Esophagus squamous epithelium (tissue), 5 donors: ENCODE measurements at places on chromosomes 6 and 20.

- DNase-seq = no peak
These were observed 87.1 kb upstream of the PAK5 start for GRCh38 chr20:9926007-9926406.

GRCh38 chr6:75620381-75621304 is 19.0 kb downstream of the SENP6 start:
- no peak for DNase-seq

DNA sequence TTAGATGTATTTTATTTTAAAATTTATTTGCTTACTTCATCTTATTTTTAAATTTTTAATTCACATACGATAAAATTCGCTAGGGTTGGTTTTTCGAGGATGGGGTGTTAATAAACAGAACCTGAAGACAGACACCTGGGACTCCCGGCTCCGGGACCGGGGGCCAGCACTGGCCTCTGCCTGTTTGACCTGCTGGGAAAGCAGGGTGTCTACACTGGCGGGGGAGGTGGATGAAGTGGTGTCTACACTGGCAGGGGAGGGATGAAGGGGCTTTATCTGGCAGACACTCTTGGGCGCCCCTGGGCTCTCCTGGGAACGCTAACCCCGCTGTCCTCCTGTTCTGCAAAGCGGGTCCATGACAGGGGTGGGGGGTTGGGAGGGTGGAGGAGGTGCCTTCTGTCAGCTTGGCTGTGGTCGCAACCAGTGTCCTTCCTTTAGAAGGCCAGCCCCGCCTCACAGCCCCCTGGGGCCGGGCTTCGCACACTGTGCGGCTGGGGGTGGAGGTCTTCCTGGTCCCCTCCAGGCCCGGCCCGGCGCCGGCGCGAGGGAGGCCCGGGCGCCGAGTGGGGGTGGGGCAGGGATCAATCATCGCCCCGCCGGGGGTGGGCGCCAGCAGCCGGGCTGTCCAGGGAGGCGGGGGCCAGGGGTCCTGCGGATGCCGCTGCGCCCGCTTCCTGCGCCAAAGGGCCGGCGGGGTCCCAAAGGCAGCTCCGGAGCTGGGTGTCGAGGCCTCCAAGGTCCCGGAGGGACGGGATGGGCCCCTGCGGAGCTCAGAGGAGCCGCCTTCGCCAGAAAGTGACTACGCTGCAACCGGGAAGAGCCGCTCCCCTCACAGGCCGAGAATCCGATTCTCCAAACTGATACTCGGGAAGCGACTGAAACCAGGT is 1.8 kb downstream of the GATA5 start:
- DNase-seq = no peak

DNA sequence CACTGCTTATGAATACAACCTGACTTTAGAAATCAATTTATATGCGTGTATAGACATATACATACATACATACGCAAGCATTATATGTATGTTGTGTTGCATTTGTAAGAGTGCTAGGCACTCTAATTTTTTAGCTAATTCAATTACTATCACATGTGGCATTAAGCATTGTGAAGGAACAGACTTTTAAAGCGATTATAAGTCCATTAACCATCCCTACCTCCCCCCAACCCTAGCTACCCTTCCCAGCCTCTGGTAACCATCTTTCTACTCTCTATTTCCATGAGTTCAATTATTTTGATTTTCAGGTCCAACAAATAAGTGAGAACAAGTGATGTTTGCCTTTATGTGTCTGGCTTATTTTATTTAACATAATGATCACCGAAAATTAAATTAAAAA is 453.8 kb downstream of the DOK5 start:
- DNase-seq = no peak

DNA sequence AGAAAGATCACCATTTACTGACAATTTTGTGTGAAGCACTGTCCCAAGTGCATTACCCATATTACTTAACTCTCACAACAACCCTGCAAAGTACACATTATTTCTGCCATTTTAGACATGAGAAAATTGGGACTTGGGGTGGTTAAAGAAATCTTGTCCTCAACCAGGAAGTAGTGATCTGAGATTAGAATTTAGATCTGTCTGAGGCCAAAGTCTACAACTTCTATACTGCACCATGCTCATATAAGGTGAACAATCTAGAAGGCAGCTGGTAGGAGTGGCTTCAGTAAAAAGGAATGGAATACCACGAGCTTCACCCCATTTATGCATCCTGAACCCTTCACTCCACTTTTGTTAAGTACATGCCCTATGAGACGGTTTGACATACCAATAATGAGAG is 87.6 kb downstream of the QRSL1 start:
- no peak for DNase-seq

DNA sequence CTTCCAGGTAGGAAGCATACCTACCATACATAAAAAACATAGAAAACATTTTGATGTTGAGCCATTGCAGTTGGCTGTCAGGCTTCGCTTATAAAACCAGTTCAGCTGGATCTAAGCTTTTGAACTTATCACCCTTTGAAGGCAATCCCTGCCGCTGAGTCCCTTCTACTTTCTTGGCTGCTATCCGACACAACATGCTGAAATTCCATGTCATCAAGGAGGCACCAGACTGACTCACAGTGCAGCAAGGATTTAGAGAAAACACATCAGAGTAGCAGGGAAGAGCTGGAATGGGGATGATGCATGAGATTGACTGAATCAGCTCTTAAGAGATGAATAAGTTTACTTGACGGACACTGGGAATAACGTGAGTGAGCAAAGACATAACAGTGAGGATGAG is 135.0 kb upstream of the MAN1A1 start:
- no peak for DNase-seq
